Activated CD4-positive, alpha-beta T cell treated with anti-CD3 and anti-CD28 coated beads, Interleukin-2, amount 50 U/mL, for 24 hours (primary cell): ENCODE measurements at places on chromosomes 7 and 10.

DNA sequence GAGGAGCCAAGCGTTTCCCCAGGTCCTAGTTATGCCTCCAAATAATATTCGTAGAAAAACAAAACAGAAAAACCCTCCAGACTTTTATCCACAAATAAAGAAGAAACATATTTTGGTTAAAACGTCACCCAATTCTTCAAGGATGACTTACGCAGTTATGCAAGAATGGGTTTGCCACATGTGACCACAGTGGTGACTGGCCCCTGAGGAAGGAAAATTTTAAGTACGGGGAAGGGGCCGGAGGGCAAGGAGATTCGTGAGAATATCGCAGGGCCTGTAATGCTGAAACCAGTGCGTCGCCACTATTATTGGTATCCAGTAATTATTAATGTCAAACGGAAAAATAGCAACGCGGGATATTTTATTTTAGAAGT, 537 bp upstream of the MRPS24 start:
- DNase-seq = no peak

- DNase-seq = no peak
Observed at GRCh38 chr7:138014686-138015085, 12.8 kb upstream of the CREB3L2 start.

GRCh38 chr10:98128802-98129201, 5.7 kb upstream of the R3HCC1L start:
- DNase-seq = no peak

- DNase-seq = no peak
Observed at GRCh38 chr10:17028798-17029197, 100.8 kb downstream of the CUBN start.

- DNase-seq = no peak
Observed at GRCh38 chr10:24012249-24012803, 196.6 kb upstream of the KIAA1217 start.

DNA sequence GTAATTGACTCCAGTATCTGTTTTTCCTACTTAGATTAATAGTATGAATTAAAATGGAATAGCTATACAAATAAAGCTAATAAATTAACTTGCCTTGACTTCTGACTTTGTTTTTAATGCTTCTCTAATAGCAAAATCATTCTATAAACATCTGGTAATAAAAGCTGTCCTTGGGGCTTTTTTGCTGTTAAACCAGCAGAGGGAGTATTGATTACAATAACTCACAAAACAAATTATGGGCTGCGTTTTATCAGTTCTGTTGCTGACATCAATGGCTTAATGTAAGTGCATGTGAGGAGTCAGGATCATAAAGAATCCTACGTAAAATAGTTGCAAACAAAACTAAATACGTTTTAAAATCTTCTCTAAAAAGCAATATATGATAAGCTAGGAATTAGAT, 667.8 kb downstream of the PCDH15 start:
- no peak for DNase-seq

- no peak for DNase-seq
Observed at GRCh38 chr10:51932530-51932929, 233.1 kb upstream of the CSTF2T start.
